Colonic mucosa (tissue), 4 donors: ENCODE measurements at places on chromosomes 2 and 18. TPM values are rescaled to one million over a fixed set of nuclear protein-coding genes. Genes with fewer than 3 reads are reported as not detected.

Gene RBM44
- 0.35 TPM for total RNA-seq

GRCh38 chr2:67037655-67038054 lies 359.5 kb upstream of the ETAA1 start:
- H3K4me1 ChIP-seq, result no peaks in the 10 kb centered on the region
- no peaks in the 10 kb centered on the region for H3K36me3 ChIP-seq
- H3K27ac ChIP-seq, result no peak overlapping the region
- peak; percentile 65 for DNase-seq
- H3K4me3 ChIP-seq, result no peak overlapping the region
- H3K27me3 ChIP-seq, result no peaks in the 10 kb centered on the region

GRCh38 chr2:218437969-218438368 lies 19.0 kb downstream of the VIL1 start:
- H3K4me1 ChIP-seq, result no peaks in the 10 kb centered on the region
- H3K27me3 ChIP-seq, result no peaks in the 10 kb centered on the region
- no peak for DNase-seq
- no peak overlapping the region for H3K4me3 ChIP-seq
- no peaks in the 10 kb centered on the region for H3K36me3 ChIP-seq

DNA sequence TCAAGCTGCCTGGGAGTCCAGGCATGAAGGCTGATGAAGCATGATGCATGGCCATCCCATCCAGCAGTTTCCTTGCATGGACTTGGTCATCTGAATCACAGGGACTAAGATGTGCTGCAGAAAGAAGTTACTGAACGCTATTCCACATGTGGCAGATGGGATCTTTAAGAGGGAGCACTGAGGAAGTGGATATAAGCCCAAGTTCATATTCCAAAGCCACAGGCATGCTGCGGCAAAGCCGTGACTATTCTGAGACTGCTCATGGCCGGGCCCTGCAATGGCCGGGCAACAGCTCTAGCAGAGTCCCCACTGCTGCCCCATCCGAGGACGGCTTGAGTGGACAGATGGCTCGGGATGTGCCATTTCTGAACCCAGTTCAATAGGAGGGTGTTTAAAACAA lies 61.5 kb downstream of the STPG4 start:
- no peak overlapping the region for H3K27ac ChIP-seq
- no peaks in the 10 kb centered on the region for H3K36me3 ChIP-seq
- H3K4me3 ChIP-seq, result no peak overlapping the region
- H3K4me1 ChIP-seq, result peaks cover under 1% of the 10 kb centered on the region
- no peak for DNase-seq

Gene EFR3B
- 1.7 TPM for total RNA-seq

- no peaks in the 10 kb centered on the region for H3K4me1 ChIP-seq
- H3K27ac ChIP-seq, result no peak overlapping the region
- H3K4me3 ChIP-seq, result no peak overlapping the region
- H3K36me3 ChIP-seq, result no peaks in the 10 kb centered on the region
- no peak for DNase-seq
Measured at GRCh38 chr2:8633186-8633734, 48.6 kb upstream of the ID2 start.

DNA sequence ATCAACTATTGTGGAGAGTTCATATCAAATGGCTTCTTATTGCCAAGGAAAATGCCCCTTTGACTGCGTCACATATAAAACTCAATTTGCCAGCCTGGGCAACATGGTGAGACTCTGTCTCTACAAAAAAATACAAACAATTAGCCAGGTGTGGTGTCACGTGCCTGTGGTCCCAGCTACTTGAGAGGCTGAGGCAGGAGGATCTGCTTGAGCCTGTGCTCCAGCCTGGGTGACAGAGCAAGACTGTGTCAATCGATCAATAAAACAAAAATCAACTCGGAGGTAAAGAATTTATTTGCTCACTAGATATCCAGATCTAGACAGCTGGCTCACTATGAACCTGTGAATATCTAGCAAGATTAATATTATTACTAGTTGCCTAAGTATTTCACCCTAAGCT lies 1.7 kb upstream of the ZCCHC2 start:
- no peaks in the 10 kb centered on the region for H3K36me3 ChIP-seq
- no peaks in the 10 kb centered on the region for H3K4me1 ChIP-seq
- no peaks in the 10 kb centered on the region for H3K27me3 ChIP-seq
- no peak overlapping the region for H3K27ac ChIP-seq
- no peak overlapping the region for H3K4me3 ChIP-seq
